ENCODE measurements at places on chromosomes 4 and X.
A peak's percentile ranks its signal among the peaks of the same experiment; 100 is the strongest.

DNA sequence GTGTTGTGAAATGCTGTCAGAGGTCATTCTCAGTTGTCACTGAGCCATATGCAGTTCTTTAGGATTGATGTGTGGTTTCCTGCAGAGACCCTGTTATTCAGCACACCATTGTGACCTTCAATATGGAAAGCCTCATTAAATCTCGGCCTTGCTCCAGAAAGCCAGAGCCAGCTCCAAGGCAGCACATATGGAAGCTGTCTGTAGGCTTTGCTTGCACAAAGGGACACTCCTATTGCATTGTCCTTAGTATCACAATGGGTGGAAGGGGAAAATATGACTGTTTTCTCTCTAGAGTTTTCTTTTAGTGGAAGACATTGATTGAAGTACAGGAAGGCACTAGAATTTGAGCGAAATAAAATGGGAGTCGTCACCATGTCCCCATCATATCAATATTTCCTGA lies 179.0 kb downstream of the CEP135 start:
- DNase-seq, result no peak

DNA sequence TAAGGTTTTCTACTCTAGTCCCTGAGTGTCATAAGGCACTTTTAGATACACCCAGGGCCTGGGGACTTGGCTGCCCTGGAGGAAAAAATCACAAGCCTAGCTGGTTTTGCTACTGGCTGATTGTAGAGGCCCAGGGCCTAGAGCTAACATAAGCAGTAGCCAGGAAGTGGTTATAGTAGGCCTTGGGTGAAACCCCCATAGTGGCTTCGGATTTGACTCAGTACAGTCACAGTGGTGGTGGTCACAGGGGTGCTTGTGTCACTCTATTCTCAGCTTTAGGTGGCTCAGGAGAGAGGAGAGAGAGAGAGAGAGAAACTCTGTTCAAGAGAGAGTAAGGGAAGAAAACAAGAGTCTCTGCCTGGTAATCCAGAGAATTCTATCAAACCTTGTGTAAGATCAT lies 194.5 kb upstream of the EDA2R start:
- DNase-seq, result no peak

- no peak for DNase-seq
Observed at GRCh38 chr4:169109035-169109675, 99.1 kb upstream of the CBR4 start.

DNA sequence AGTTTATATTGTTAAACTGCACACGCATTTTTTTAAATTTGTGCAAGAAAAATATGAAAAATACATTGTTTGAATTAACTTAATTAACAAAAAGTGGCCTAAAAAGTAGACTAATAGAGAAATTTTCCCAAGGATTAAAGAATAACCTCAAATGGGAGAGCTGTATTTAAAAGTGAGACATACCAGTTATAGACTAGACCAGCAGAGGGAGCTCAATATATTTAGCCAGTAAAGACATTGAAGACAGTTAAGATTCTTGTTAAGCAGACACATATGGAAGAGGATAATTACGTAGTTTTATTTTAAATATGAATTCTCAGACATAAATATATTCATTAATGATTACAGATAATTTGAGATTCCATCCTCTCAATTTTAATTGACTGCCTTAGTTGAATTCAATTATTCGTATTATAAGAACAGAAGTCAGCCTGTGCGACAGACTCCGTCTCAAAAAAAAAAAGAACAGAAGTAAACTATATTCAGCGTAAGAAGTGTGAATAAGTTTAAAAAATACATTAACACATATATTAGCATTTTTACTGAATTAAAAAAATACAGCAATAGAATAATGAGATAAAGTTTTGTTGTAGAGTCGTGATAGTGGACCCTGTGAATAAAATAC lies 64.8 kb downstream of the GLRA3 start:
- no peak for DNase-seq

DNA sequence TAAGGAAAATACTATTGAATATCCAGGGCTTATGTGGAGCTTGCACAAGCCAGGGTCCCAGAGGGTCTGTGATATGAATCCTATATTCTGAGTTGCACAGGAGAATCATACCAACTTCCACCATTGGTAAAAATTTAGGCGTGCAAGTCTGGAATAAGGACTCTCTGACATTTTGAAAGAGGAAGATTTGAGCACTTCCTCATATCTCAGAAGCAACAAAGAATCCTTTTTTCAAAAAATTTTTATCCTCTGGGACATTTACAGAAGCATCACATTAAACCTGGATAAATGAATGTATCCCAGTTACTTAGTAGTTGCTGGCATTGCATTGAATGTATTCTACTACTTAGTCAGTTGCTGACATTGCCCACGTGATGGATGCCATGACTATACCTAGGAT lies 24.2 kb upstream of the CAMK2D start:
- no peak for DNase-seq

GRCh38 chr4:1091561-1091995 lies 21.8 kb downstream of the RNF212 start:
- no peak for DNase-seq

DNA sequence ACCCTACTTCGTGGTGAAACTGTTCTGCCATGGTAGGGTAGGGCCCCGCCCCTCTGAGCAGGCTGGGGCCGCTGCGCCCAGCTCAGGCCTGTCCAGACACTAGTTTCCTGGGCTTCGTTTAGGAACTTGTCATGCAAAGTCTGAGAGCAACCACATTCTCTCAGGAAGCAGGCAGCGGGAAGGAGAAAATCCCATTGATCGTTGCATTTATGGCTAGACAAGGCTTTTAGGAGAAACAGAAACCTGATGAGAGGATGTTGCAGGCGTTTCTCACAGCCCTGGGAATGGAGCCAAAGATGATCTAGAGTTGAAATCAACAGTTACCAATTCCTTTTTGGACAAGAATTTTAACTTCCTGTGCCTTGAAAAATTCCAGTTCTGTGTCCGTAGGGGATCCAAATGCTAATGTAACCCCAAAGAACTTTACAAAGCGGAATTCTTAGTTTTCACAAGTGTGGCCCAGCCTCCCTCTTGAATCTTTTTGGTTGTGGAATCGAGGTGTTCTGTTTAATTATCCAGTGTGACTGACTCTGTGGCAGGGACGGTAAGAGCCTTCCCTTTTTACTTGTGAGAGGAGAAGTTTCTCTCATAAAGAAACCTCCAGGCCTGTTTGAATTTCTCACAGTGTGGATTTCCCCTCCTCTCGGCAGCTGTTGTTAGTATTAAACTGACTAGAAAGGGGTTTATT lies 4.5 kb upstream of the CXCL9 start:
- no peak for DNase-seq

GRCh38 chr4:186752325-186752724 lies 28.7 kb upstream of the FAT1 start:
- no peak for DNase-seq

DNA sequence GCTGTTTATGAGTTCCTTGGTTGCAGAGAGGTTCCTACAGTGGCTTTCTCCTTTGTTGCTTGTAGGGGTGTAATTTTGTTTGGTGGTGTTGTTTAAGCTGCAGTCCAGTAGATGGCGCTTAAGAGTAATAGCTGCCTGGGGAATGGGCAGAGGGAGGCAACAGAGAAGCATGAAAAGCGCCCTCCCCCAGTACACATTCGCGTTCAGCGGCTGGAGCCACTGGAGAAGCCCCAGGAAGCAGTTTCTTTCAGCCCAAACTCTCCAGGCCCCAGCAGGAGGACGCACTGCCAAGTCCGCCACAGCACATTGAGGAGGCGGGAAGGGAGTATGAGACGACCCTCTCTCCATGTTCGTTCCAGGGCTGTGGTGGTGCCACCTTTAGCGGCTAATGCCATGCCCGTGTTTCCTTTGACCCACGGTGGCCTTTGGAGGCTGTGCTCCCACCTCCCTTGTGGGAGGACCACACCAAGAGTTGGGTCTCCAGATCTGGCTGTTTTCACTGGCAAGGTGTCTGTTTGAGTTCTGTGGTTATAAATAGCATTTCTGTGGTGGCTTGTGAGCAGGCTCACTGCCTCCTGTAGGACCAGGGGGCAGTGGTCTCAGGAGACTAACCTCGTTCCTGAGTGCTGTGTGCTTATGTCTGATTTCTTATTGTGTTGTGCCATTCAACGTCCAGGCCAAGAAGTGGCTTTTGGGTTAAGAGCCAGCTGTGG lies 252.3 kb downstream of the ARHGAP10 start:
- peak; percentile 4 for DNase-seq

DNA sequence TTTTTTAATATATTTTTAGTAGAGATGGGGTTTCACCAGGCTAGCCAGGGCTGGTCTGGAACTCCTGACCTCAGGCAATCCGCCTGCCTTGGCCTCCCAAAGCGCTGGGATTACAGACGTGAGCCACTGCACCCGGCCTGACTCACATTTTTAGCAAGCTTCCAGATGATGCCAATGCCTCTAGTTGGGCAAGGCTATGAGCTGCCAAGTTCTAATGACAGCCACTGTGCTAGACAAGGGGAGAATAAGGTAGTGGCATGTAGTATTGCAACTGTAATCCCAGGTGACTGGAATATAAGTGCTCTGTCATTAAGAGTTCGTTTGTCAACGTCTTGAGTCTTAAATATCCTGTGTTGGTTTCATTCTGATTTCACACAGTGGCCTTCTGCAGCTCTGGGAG lies 96.7 kb downstream of the SLIT2 start:
- no peak for DNase-seq

GRCh38 chr4:31918891-31919290 lies 1198.7 kb downstream of the PCDH7 start:
- DNase-seq, result no peak

- no peak for DNase-seq
Observed at GRCh38 chrX:119501511-119502148, 33.4 kb downstream of the SLC25A5 start.

DNA sequence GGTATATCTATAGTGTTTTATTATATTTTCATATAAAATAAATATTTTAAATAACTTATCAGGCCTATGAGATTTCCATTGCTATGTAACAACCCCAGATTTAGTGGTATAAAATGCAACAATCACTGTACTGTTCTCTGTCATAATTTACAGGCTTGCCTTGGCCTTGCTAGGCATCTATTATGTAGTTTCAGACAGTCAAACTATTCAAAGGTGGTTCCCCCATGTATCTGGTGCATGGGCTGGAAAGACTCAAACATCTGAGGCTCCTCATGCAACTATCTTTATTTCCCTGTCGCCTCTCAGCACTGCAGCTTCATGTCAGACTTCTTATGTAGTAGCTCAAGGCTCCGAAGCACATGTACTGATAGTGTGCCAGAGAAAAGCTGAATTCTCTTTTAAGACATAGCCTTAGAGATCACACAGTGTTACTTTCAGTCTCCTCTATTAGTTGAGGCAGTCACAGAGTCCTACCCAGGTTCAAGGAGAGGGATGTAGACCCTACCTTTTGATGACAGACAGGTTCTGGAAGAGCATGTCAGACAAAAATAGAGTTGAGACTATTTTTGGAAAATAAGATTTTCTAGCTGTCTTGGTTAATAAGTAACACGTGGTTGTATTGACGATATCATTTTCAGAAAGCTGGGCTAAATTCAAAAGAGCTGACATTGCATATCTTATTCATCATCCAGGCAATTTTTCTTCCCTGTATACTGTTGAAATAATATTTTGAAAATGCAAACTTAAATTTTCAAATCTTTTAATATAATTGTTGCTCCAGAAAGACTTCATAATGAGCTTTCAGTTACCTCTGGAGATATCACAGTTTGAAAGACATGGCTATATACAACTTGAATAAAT lies 19.4 kb downstream of the MTTP start:
- no peak for DNase-seq

DNA sequence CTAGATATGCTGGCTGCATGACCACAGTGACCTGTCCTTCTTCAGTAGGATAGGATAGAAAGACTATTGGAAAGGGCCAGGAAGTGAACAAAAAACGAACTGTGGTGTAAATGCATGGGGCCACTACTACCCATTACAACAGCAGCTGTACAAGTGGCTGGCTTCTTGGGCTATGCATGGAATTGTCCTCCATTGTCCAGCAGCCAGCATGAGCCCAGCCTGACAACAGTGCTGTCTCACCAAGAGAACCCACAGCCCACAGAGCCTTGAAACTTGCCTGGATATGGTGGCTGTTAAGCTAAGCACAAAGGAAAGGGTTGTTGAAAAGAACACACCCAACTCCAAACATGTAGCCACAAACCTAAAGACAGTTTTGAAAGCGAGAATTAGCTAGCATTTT lies 330.2 kb upstream of the F9 start:
- DNase-seq, result no peak

- no peak for DNase-seq
Observed at GRCh38 chrX:67619253-67619652, 75.4 kb downstream of the AR start.

DNA sequence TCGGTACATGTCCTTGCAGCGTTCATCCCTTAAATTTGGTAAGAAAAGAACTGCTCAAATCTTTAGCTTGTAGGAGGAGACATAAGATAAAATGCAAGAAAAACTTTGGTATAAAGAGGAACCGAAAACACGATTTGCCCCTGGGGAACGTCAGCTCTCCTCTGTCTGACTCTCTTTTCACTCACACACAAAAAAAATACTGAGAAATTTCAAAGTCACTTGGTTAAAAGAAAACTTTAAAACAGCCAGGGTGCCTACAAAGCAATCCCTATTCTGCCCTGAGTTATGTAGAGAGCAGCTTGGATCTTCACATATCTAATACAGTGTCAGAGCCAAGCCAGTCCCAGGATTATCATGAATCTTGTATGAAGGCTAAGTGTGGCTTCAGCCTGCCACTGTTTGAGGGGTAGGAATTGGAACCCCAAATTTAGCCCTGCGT lies 248.5 kb upstream of the CXXC4 start:
- no peak for DNase-seq

DNA sequence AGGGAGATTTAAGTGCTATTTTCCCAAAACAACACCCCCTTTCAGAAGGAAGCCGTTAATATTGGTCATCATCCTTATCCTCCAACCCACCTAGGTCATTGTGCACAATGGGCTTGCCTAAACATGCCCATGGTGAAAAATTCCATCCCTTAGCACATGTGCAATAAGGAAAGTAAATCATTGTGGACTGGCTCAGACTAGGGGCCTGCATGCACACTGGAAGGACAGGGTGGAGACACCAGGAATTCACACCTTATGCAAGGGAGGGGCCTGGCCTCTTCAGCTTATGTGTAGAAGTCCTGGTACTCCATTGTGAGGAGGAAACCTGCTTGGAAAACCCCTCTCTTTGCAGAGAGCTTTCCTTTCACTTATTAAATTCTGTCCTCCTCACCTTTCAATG lies 311.4 kb upstream of the NDST4 start:
- DNase-seq, result no peak

- DNase-seq, result no peak
Observed at GRCh38 chr4:76447393-76447851, 12.4 kb downstream of the SHROOM3 start.

GRCh38 chr4:115054836-115055235 lies 58.6 kb downstream of the NDST4 start:
- no peak for DNase-seq

Data from activated naive CD8-positive, alpha-beta T cell treated with anti-CD3 and anti-CD28 coated beads, Interleukin-2, amount 50 U/mL, for 24 hours (primary cell).